ENCODE measurements at places on chromosomes 12 and 14. TPM values are rescaled to one million over a fixed set of nuclear protein-coding genes. Genes with fewer than 3 reads are reported as not detected.

The LHX5 gene
- not detected for total RNA-seq

The SLC6A12 gene
- total RNA-seq, result not detected

The PRPF39 gene
- 78.1 TPM for total RNA-seq

The PSMB5 gene
- 151 TPM for total RNA-seq

The CLEC4D gene
- not detected for total RNA-seq

The C12orf42 gene
- not detected for total RNA-seq

GRCh38 chr12:39176356-39176755 lies 266.6 kb downstream of the KIF21A start:
- ATAC-seq, result no peak

- no peak for ATAC-seq
These were observed 4.7 kb downstream of the CALCOCO1 start for GRCh38 chr12:53722450-53723041.

GRCh38 chr12:69908203-69908602 lies 83.2 kb downstream of the MYRFL start:
- ATAC-seq, result no peak

DNA sequence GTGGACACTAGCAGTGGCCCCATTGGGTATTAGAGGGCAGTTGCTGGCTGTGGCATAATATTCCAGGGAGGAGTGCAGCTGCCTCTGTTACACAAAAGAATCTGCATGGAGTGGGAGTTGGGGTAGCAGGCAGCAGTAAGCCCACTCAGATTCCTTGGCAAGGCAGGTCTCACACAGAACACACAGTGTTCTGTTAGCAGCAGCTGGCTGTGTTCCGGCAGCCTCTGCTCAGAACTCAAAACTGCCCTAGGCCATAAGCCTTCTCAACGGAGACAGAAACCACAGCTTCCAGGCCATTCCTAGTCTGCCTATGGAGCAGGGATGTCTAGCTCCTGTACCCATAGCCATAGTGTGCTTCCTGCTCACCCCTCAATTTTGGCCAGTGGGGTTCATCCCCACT lies 1085.4 kb downstream of the SLC6A15 start:
- ATAC-seq, result no peak

DNA sequence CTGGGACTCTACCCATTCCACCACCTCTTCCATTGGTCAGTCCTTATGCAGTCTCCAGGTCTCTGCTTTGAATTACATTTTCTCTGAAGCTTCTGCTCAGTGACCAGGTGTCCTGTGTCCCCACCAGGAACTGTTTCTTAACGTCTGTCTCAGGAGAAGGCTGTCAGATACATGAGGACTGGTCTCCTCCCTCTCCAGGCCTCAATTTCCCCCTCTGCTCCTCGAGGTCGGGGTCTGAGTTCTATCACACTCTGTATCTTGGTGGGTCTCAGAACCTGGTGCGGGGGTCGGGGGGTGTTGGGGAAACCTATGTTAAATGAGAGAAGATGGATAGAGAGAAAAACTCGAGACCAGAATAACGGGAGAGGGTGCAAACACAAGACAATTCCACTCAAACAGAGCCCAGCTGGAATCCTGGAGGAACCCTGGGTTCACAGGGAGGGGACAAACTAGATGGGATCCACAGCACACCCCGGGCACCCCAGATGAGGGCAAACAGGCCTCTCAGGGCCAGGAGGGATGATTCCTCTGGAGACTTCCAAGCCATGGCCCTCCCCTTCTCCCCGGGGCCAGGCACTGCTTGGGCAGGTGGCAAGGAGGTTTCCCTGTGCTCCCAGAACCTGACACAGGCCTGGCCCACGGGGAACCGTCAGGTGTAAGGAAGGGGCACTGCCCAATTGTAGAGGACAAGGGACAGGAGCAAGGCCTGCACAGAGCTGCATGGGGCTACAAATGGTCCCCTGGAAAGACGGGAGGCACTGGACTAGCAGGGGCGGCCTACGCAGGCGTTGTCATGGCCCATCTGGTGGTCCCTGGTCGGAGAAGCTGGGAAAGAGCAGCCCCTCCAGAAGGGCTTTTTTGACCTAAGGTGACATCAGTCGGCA lies 313.2 kb upstream of the DIO3 start:
- ATAC-seq, result no peak

GRCh38 chr14:101250336-101250947 lies 310.9 kb upstream of the DIO3 start:
- no peak for ATAC-seq

GRCh38 chr12:131239384-131240094 lies 285.8 kb downstream of the ADGRD1 start:
- peak; percentile 66 for ATAC-seq

- peak; percentile 43 for ATAC-seq
These were observed 1157.7 kb downstream of the BCL11B start for GRCh38 chr14:98114122-98114895.

DNA sequence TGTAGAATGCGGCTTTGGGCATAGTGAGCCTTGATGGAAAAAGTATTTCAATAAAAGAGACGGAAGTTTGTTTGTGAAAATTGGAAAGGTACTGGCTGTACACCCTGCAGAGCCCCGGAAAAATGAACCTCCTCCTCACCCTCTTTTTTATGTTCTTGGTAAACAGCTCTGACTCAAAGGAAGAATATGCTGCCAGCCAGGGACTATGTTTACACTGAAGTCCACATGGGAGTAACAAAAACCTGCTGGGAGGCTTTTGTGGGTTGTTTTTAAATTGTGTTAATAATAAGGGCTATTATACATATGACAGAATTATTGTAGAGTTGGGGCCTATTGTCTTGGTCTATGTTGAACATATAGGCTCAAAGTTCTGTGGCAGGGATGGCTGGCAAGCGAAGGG lies 70.7 kb downstream of the TTC8 start:
- no peak for ATAC-seq

DNA sequence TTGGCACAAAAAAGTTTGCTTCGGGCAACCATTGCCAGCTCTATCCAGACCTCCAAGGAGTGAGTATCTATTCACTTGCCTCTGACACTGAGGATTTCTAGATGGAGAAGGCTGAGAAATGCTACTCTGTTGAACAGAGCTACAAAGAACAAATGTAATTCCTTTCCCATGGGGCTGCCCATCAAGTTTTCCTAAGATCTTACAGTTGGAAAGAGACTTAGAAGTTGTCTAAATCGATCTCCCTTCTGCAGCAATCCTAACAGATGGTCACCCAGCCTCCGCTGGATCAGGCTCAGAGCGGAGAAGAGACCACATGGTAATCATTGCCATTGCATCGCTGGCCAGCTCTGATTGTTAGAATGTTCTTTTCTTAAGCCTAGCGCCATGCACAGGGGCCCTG lies 110.1 kb upstream of the BCL2L14 start:
- no peak for ATAC-seq

DNA sequence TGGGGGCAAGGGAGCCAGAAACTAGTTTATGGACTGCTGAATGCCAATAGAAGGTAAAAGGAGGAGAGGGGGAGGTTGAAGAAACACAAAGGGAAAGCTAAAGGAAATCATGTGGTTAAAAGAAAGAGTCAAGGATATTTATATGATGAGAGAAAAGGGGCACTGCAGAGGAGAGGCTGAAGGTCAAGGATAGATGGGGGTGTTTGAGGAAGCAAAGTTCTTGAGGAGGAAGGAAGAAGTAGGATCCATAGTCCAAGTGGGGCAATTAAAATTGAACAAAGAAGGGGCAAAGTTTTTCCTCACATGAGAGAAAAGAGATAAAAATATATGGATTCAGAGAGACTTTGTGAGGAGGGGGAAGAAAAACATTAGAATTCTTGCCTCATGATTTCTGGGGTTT lies 10.1 kb upstream of the DBX2 start:
- ATAC-seq, result no peak

GRCh38 chr12:15520083-15520482 lies 197.8 kb downstream of the PTPRO start:
- ATAC-seq, result no peak
